ENCODE measurements at places on chromosomes 4 and X.

DNA sequence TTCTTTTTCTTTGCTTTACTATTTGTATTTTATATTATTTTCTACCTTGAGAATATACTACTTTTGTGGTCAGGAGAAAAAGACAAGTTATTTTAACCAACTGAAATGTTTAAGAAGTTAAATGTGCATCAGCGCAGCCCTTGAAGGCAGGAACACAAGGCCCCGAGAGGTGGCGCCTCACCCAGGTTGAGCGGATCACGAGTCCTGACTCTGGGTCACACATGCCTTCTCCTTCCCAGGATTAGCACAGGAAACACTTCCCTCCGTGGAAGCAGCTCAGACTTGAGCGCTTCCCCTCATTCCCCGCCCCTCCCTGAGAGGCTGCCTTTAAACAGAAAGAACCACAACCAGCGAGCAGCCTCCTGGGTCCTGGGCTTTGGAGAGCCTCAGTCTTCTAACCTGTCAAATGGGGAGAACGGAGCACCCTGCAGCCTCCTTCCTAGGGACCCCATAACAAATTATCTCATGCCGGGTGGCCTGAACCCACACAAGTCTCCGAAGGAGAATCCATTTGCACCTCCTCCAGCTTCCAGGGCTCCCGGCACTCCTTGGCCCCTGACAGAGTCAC is 217.6 kb downstream of the AFAP1 start:
- DNase-seq, result no peak

DNA sequence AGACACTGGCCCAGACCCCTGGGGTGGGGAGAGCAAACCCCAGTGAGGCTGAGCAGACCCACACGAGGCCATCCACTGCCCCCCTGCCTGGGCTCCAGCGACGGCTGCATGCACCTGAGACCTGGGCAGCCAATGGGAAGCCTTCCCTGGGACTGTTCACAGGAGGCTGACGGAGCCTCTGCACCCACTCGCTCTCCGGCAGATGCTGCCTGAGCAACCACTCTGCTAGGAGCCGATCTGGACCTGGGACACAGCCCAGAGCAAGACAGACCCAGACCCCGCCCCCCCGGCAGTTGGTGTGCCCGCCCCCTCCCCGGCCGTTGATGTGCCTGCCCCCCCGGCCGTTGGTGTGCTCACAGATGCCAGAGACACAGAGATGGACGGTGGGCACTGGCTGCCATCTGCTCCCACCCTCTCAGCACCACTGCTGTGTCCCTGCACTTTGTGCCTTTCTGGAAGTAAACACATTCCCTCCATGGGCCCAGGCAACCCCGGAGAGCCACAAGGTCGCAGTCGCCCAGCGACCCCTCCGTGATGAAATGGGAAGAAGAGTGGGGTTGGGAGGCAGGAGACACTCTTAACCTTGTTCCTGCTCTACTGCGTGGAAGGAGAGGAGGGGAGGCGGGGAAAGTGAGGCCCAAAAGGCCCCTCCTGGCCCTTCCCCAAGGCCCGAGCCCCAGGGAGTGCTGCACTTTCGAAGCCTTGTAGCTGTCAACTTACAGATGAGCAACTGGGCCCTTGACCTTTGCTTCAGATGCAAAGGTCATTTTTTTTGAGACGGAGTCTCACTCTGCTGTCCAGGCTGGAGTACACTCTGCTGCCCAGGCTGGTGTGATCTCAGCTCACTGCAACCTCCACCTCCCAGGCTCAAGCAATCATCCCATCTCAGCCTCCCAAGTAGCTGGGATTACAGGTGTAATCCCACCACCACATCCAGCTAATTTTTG is 62.0 kb downstream of the ZFYVE28 start:
- no peak for DNase-seq

DNA sequence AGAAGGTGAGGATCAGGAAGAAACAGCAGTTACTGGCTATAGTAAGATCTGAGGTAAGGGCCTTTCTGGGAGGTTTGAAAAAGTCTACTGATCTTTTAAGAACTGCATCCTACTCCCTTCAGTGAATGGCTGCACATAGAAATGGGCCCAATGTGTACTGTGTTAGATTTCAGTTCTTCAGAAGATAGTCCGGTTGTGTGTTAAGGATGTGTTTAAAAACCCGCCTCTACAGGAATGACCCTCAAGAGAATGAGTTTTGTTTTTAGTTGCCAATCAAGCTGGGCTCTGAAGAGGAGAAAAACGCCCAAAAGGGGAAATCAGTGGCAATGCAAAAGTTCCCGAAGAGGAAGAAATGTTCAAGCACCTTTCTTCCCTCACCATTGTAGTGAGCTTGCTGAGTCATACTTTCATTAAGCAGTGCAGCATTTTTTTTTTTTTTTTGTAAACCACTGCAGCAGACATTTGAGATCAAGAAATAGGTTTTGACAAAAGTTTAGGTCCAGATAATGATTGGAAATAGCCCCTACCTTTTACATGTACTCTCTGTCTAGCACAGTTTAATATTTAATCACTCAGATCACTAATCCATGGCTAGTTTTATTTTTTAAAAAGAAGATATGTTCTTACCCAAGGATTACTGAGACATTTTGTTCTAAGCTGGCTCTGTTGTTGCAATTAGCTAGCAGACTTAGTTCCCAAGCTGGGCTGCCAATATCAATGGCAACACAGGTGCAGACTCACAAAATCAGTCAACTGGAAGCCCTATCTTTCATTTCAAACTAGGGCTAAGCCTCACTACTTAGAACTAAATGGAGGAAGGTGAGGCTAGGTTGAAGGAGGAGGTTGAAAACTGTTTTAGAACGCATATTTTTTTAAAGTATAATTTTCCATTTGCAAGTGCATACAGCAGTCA is 7.0 kb upstream of the TRPC5OS start:
- no peak for DNase-seq

GRCh38 chrX:117996408-117996807 is 120.2 kb downstream of the KLHL13 start:
- DNase-seq, result no peak

GRCh38 chr4:59248313-59248712 is 1951.8 kb upstream of the ADGRL3 start:
- no peak for DNase-seq

GRCh38 chr4:150250293-150250997 is 172.2 kb downstream of the DCLK2 start:
- no peak for DNase-seq

All from activated CD4-positive, alpha-beta T cell treated with anti-CD3 and anti-CD28 coated beads, Interleukin-2, amount 50 U/mL, for 24 hours (primary cell).